NCI-H2029 treated with DMSO at 0.1 percent for 48 hours (cell line): ENCODE measurements at places on chromosomes 1 and 21.

GRCh38 chr1:54362881-54363340 lies 43.3 kb downstream of the SSBP3 start:
- no peak for DNase-seq

GRCh38 chr1:3915551-3916121 lies 15.6 kb upstream of the C1orf174 start:
- DNase-seq: no peak

DNA sequence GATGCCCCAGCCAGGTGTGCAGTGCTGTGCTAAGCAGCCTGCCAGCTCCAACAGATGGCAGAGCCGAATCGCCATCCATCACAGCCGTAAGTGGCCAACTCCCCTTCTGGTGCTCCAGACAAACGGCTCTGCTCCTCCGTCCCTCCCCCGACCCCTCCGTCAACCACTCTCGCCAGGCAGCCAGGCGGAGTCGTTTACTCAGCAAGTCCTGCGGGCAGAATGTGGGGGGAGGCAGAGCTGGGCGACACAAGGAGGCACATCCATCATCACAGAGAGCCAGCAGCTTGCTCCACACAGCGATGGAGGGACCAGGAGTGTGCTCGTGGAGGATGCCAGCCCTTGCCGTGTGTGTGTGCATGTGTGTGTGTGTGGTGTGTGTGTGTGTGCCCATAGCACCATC lies 206.6 kb upstream of the GRIK3 start:
- DNase-seq: no peak

DNA sequence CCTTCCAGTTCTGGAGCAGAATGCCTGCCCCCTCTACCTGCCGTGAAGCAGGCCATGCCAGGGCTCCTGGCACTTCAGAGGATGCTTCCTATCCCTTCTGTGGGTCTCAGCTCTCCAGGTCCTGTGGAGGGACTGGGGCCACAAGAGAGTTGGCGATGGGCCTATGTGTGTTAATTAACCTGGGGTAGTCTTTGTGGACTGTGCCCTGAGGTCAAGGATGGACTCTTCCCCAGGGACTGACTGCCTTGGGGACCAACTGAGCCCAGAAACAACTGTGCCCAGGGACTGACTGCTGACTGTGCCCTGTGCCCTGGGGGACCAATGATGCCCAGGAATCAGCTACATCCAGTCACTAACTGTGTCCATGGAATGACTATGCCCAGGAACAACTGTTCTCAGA lies 37.5 kb upstream of the POU3F1 start:
- DNase-seq: no peak

GRCh38 chr1:182101415-182102042 lies 40.0 kb upstream of the ZNF648 start:
- DNase-seq: no peak

DNA sequence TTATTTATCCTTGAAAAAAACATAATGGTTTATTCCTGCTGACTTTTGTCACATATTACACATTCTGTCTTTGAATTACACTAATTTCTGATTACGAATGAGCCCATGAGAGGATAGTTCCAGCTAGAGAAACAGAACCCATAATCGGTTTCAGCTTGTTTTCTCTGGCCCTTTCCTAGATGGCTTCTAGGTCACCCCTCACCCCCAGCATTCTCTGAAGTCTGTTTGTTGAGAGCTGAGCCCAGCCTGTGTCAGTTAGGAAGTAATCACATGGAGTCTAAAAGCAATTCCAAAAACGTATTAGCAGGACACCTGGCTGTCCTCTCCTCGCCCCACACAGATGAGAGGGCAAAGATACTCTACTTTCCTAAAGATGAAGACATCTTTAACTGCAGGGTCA lies 48.9 kb downstream of the KIAA1614 start:
- no peak for DNase-seq

DNA sequence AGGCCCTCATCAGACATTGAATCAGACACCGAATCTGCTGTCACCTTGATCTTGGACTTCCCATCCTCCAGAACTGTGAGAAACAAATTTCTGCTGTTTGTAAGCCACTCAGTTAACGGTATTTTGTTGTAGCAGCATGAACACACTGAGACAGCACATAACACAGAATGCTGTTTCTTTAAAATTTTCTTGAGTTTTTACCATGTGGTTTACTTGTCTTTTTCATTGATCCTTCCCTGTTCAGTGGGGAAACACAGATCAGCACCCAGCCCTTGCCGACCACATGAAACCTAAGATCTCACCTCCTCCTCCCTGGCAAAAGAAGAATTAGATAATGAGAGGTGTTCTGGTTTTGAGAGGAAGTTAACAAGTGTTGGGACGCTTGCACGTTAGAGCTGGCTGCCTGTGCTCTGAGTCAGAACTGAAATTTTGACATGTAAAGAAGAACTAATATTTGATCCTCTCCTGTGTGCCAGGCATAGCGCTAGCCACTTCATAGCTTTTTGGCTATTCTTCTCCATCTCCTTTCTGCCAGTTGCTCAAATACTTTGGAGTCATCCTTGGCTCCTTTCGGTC lies 179.6 kb downstream of the DHRS3 start:
- DNase-seq: no peak
